ENCODE measurements at places on chromosomes 12 and 14.
A peak's percentile ranks its signal among the peaks of the same experiment; 100 is the strongest.

DNA sequence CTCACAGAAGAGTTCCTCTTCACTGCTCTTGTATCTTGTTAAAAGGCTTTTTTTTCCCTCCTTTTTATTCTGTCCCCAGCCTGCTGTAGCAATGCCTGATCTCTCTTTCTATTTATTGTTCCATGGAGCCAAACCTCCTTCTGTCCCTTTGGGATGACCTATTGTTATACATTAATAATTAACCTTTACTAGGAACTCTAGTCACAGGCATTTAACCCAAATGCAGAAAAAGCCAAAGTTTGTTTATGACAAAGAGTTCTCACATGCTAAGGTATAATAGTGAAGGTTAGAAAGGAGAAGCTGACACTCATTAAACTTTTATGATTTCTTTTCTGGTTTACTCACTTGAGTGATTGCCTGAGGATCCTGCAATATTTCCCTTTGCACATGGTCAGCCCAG is 535.8 kb downstream of the NRXN3 start:
- DNase-seq, result no peak

- no peak for DNase-seq
These were observed 52.7 kb downstream of the WNK1 start for GRCh38 chr12:805022-805632.

DNA sequence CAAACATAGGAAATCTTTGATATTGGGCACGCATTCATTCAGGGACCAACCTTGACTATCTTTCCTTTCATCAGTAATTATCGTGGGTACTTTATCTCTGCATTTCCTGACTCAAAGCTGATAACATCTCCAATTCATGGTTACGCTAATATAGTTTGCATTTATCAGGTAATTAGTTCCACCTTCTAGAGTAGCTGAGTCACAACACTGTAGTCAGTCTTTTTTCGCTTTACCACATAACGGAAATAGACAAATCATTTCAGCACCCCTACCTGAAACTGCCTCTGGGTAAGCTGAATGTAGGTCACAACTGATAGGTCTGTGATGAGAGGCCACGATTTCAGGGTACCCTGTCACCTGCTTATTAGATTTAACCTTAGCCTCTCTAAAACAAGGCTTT is 36.7 kb upstream of the IL22 start:
- DNase-seq, result no peak

DNA sequence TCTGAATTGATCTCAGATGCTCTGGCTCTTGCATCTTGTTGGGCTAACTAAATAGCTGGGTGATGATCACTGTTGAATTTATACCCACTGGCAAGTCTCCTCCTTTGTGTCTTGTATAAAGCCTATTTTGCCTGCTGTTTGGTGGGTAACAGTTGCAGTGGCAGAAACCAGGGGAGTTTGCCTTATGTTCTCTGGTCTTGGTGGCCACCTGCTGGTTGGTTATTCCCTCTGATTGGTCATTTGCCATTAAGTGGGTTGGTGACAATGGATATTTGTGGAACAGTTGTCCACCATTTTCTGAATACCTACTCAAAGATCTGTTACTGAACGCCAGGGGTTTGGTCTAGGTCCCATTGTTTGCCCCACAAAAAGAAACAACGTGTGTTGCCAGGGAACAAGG is 52.1 kb downstream of the AVPR1A start:
- no peak for DNase-seq

DNA sequence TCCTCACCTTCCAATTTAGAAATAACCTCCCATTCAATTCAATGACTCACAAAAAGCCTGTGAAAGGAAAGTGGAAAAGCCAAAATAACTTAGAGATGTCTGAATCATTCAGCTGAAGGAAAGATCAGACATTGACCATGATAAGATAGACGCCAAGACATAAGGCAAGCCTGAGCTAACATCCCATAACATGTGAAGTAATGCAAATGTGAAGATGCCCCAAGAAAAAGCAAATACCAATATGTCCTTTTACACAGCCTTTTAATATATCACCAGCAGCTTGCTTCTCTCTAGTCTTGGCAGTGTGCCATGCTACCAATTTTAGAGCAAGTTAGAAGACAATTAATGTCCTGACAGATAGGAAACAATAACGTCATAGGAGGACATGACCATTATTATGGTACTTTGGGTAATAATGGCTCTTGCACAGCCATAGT is 2.4 kb upstream of the NUMB start:
- DNase-seq, result no peak

DNA sequence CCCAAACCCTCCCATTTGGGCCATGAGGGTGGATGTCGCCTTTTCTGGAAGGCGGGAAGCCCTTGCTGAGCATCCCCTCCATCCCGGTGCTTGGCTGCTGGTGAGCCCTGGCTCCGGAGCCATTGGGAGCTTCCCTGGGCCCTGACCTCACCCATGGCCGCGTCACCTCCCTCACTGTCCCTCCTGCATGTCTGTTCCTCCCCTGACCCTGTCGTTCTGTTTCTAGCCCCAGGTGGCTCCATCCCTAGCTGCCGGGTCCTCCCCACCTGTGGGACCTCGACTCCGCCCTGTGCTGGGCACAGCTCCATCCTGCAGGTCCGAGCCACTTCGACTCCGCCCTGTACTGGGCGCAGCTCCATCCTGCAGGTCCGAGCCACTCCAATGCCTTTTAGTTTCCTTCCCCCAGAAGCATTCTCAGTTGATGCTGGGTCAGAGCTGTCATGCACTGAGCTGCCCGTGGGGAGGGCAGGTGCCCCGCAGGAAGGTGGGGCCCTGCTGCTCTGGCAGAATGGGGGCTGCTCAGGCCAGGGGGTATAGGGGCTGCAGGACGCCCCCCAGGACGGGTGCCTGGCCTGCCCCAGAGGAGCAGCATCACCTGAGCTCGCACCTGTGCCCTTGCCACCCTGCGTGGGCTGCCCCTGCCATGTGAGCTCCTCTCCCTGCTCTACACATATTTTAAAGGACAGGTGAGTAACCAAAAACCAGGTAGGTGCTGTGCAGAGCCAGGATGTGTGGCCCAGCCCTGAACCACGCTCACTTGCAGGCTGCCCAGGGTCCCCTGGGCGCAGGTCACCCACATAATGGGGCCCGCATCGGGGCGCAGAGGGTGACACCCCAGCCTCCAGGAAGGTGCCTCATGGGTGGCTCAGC is 19.0 kb downstream of the NOC4L start:
- DNase-seq, result no peak

DNA sequence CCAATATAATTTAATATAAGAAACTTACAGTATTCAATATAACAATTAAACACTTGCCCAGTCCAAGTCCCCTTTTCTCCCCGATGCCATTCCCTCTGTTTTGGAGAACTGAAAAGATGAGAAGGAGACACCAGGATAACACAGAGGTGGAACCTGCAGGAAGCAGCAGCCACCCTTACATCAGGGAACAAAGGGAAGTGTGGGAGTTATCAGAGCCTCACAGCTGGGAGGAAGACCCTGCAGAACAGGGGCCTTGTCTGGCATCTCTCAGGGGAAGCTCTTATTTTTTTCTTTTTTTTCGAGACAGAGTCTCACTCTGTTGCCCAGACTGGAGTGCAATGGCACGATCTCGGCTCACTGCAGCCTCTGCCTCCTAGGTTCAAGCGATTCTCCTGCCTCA is 52.6 kb downstream of the CALM1 start:
- DNase-seq, result no peak

- no peak for DNase-seq
These were observed 18.9 kb upstream of the NUDT4 start for GRCh38 chr12:93358821-93359220.

DNA sequence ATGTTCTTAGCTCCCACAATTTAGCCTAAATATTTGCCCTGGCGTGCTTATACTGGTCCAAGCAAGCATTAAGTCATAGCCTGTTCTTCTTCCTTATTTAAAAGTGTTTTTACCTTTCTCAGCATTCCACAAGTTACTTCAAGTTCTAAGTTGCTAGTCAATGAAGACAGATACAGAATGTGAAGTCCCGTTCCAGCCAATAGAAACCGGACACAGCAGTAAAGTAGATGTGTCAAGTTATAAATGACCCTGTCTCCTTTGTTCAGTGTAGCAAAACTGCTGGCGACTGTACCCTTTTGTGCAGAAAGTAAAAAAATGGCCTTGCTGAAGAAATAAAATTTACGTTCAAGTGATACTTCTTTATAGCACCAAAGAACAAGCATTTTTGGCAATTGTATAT is 3.9 kb downstream of the SNAPC1 start:
- DNase-seq, result no peak

- DNase-seq, result no peak
These were observed 598.8 kb downstream of the SLC16A7 start for GRCh38 chr12:60194678-60195077.

DNA sequence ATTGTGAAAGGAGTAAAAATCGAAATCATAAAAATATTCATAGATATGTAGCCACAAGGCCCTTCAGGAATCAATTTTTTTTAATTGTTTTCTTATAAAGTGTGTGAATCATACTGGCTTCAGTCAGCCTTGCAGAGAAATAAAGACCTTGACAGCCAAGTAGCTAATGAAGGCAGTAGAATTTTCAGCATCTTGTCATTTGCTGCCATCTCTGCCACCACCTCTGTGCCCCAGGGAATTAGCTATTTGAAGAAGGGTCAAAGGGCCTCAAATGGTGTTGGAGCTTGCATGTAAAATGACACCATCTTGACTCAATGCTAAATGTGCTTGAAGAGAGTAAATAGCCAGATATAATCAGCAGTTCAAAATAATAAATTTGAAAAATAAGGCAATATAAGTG is 359.4 kb upstream of the DCN start:
- no peak for DNase-seq

DNA sequence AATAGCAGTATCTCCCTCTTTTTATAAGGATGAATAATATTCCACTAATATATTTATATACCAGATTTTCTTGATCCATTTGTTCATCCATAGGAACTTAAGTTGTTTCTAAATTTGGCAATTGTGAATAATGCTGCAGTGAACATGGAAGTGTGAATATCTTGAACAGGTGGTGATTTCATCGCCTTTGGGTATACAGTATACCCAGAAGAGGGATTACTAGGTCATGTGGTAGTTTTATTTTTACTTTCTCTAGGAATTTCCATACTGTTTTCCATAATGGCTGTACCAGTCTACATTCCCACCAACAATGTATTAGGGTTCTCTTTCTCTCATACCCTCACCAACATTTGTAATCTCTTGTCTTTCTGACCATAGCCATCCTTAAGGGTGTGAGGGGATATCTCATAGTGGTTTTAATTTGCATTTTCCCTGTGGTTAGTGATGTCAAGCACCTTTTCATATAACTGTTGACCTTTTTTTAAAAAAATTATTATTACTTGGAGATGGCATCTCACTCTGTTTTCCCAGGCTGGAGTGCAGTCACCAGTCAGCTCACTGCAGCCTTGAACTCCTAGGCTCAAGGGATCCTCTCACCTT is 20.5 kb downstream of the PPHLN1 start:
- no peak for DNase-seq

GRCh38 chr12:98471085-98471484 is 44.3 kb upstream of the TMPO start:
- DNase-seq, result no peak

GRCh38 chr14:23009939-23010726 is at the start of gene C14orf93:
C14orf93 (minus strand) TSS chr14:23010143; CDS start chr14:22999023, 11,120 bp downstream.
- peak; percentile 71 for DNase-seq

DNA sequence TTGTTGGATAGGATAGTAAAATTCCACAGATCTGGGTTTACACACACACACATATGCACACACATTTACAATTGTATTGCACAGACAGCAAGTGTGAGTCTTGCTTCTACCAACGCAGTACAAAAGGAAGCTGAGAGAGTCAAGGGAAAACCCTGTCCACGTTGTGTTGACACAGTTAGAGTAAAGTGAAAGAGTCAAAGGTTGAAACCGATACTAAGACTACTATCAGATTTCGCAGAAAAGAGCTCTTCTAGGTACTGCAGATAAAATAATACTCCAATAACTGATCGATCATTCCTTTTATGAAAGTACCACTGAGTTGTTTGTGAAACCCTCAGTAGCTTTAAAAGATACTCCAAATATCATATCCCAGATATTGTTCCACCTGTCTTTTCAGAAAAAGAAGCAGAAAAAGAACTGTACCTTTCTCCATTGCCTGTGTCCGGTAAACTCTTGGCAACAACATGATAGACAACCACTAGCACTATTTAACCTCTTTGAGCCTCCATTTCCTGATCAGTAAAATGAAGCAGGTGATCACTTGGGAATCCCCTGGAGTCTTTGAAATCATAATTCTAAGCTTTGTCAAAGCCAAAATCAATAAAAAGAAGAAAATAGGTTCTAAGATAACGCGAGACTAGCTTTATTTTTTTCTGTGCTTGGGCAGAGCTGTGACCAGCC is 224.6 kb upstream of the FOXN3 start:
- no peak for DNase-seq

DNA sequence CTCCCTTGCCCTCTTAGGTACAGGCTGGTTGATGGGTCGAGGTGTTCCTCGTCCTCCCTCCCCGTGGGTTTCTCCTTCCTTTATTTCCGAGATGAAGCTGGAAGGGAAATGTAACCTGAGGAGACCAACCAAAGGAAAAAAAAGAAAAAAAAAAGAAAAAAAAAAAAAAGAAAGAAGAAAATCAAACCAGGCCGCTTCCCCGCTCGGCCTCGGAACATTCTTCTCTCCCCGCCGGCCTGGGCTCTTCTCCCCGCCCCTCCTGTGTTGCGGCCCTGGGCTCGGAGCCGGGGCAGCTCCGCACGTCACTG is 1.6 kb upstream of the NFATC4 start:
- no peak for DNase-seq

GRCh38 chr14:104750056-104750752 is 2.7 kb upstream of the SIVA1 start:
- no peak for DNase-seq

GRCh38 chr12:18651525-18651924 is 86.3 kb downstream of the PLCZ1 start:
- no peak for DNase-seq

DNA sequence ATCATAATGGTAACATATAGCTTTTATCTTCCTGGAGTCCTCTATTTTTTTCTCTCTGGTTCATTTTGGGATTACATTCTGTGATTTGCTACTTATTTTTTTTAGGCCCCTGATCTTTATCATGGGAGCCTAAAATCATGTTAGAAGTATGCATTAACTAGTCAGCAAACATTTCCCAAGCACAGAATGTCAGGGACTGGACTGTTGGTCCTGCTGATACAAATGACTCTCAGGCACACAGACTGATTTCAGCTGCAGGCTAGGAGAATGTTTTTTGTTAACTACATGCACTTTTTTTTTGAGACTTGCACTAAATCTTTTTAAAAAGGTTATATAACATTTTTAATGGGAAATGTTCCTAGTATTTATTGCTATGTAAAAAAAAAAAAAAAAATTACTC is 131.1 kb downstream of the ACSS3 start:
- no peak for DNase-seq

DNA sequence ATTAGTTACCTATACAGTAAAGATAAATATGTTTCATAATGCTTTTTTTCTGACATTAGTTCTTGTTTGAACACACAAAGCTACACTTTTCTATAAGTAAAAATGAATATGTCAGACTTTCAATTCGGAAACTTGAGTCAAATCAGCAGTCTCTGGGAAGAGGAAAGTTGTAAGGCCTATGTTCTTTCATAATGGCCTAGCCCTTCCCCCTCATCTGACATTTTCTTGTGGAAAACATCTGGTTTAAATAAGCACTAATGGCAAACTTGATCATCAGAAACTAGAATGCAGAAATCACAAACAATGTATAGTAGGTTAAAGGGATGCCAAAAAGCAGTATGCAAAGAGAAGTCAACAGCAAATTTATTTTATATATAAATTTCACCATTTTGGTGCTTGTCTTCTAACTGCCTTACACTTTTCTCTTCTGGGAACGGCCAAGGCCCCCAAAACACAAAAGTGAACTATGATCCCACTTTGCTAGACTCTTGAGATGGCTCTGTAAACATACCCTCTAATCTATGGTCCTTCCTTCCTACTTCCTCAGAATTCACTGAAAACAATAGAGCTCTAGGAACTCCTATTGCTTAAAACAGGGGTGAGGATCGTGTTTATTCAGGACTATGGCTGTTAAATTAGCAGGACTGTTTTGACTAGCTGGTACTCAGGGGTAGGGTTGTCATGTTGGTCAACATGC is 444.1 kb downstream of the RAD51B start:
- DNase-seq, result no peak

Data from activated CD4-positive, alpha-beta T cell treated with anti-CD3 and anti-CD28 coated beads, Interleukin-2, amount 50 U/mL, for 24 hours (primary cell).